ENCODE measurements at places on chromosomes 13 and 19. TPM values are rescaled to one million over a fixed set of nuclear protein-coding genes. Genes with fewer than 3 reads are reported as not detected.

The HRC gene
- 375 TPM for total RNA-seq

The FBXL12 gene
- total RNA-seq = 25.4 TPM

The SERTM1 gene
- total RNA-seq = not detected

The ZNF534 gene
- 0.08 TPM for total RNA-seq

The FFAR1 gene
- not detected for total RNA-seq

The NKPD1 gene
- total RNA-seq = 0.10 TPM

The NXNL1 gene
- total RNA-seq = not detected

The CASP14 gene
- total RNA-seq = not detected

The CCL25 gene
- total RNA-seq = not detected

The KLK13 gene
- not detected for total RNA-seq

The ZNF865 gene
- total RNA-seq = 2.9 TPM

DNA sequence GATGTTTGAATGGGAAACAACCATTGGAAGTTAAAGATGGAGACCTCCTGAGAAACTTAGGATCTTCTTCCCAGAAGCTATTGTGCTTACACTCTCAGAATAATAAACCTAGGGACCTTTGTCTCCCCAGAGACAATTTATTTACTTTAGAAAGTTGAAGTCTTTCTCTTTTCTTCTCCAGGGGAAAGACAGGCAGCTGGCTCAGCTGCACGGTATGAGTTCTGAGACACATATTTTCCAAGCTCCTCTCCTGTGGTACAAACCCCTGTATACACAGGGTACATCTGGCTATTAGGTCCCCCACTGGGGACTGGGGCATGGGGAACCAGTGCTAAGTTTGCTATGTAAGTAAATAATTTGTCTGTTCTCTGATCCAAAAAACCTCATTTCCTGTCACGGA is 67.5 kb upstream of the POSTN start:
- no peak for DNase-seq

GRCh38 chr13:99998261-99998660 is 16.7 kb downstream of the ZIC2 start:
- no peak for DNase-seq

DNA sequence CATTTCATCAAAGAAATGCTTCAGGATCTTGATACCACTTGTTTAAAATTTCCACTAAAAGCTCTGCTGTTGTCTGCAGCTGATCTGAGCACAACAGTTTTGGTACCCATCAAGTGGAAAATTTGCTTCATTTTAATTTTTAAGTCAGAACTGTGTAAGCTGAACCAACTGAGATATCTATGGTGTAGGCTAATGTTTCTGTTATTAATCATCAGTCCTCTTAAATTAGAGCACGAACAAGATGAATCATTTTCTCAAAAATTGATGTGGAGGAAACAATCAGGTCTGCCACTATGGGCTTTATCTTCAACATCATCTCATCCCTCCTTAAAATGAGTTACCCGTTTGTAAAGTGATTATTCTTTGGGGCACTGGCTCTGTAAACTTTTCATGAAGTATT is 221.5 kb upstream of the NBEA start:
- DNase-seq = no peak

DNA sequence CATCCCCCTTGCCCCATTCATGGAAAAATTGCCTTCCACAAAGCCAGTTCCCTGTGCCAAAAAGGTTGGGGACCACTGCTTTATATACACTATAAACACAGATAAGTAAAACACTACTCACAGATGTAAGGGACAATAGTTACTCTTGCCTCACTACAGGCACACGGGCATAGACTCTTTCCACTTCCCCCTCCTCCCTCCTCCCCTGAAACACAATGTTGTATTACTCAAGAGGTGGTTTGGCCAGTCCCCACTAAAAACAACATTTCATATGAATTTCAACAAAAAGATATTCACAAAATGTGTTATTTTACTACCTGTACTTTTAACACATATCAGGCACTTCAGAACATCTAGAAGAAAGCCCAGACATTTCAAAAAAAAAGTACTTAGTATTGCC is 45.1 kb downstream of the EPSTI1 start:
- DNase-seq = no peak

DNA sequence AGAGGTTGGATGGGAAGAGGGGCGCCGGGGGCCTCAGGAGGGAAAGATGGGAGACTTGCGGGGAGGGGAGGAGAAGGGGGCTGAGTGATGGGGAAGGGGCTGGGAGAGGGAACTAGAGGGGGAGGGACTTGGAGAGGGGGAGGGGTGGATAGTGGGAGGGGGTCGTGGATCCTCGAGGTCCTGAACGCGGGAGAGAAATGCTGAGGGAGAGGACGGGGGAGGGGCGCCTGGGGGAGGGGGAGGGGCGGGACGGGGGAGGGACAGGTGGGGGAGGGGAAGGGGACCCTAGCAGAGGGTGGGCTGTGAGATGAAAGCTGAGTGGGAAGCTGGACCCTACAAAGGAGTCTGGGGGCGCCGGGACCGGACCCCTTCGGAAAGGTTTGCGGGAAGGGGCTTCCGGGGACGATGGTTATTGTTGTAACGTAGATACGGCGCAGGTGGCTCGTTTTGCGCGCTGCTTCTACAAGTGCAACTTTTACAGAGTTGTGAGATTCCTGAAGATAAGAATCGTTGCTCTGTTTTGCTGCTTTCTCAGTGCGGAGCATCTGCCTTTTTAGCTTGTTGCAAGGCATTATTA is 418 bp downstream of the ZNF444 start:
- DNase-seq = no peak

GRCh38 chr19:32580901-32581704 is at the start of gene PDCD5:
Gene PDCD5 (plus strand): TSS chr19:32581190. CDS start chr19:32581262, 72 bp downstream.
- DNase-seq = peak; percentile 96

- no peak for DNase-seq
These were observed 17.6 kb downstream of the CEBPG start for GRCh38 chr19:33390908-33391630.

- no peak for DNase-seq
These were observed 8.4 kb downstream of the MKNK2 start for GRCh38 chr19:2042485-2043250.

DNA sequence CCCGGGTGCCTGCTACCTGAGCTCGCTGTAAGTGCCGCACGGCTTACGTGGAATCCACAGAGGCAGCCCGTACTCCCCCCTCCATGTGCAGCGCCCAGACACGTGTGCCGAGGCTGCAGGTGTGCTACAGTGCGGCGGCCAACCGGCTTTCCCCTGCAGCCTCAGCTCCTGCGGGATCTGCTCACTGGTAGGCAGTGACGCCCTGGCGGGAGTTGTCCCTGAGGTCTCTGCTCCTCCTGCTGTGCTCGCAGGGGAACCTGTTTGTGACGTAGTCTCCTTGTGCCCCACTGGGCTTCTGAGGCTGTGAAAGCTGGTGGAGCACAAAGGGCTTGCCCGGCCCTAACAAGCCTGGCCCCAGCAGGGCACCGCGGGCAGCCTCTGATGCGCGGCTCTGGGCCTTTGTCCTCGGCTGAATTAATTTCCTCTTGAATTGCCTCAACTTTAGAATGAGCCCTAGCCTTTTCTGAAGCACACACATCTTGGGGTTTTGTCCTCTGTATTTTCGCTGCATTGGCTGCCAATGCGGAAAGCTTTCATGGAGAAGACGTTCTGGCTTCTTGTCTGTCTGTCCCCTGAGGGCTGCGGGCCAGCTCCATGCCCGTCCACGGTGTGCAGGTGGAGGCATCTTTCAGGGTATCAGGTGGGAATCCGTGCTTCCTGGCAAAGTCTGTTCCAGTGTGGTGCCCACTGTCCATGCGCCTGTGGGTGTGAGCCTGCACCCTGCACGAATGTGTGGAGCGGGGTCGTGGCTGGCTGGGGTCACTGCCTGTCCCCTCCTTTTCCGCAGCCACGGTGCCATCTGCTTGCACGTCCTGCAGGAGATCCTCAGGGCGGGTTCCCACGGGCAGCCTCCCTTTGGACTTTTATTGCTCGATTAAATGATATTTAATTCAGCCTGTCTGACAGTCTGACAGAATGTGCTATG is 77.3 kb upstream of the MCF2L start:
- no peak for DNase-seq

- DNase-seq = peak; percentile 27
These were observed 308.4 kb downstream of the SHISA2 start for GRCh38 chr13:25743421-25743820.

DNA sequence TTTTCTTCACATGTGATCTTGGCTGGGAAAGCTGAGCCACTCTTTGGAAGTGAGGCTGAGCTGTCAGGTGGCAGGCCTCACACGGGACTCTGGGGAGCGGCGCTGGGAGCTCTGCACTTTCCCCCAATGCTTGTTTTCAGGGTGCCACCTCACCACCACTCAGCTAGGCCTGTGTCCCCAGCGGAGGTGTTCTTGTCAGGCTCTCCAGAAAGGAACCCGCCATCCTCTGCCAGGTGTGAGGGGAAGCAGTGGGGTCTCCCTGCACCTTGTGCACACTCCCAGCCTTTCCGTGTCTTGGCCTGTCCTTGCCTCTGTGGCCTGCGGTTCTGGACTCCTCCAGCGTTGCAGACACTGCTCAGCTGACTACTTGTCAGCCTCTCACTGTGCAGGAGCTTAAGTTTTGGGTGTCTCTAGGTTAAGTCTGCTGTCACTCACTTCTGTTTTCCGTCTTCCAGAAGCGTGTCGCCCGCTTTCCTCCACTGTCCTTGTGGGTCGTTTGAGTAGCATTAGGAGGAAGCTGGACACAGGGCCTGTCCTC is 51.9 kb downstream of the GGACT start:
- no peak for DNase-seq

DNA sequence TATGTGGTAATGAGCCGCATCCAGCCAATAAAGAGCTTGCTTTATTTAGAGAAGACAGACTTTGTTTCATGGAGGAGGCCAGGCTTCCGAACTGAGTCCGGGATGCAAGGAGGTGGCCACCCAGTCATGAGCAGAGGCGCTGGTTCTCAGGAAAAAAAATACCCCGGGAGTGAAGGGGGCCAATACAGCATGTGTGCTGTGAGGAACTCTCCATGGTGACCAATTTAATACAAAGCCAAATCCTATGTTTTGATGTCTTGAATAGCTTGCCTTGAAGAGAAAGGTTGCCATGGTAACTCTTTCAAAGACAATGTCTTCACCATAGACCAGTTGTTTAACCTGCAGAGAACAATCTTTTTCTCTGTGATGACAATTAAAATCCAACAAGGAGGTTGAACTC is 43.4 kb upstream of the PDCD5 start:
- DNase-seq = no peak

GRCh38 chr13:111315347-111315995 is 5.0 kb upstream of the TEX29 start:
- DNase-seq = no peak

DNA sequence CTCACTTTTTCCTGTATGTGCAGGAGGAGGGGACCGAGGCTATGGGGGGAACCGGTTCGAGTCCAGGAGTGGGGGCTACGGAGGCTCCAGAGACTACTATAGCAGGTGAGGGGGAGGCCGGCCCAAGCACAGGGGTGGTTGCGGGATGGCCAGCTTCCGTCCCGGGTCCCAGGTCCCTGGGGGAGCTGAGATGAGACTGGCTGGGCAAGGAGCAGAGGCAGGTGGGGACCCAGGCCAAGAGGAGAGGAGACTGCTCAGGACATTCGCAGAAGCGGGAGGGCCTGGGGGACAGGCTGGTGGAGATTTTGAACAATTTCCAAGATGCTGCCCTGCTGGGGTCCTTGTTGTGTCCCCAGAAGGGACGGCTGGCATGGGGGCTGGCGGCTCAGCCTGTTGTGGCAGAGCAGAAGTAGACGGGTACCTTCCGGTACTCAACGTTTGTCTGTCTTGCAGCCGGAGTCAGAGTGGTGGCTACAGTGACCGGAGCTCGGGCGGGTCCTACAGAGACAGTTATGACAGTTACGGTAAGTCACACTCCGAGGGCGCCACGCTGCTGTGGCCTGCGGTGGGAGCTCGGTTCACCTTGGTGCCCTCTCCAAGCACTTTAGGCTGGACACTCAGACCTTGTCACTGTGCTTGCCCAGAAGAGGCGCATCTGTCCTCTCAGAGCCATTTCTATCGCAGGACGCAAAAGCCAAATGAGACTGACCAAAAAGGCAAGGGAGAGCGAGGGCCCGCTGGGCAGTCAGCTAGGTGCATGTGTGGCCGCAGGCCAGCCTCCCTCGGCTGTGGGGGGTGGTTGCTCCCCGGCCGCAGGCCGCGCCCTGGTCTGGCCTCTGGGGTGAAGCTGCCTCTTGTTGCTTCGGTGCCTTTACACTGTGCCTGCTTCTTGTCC is 2.6 kb downstream of the CIRBP start:
- no peak for DNase-seq

GRCh38 chr13:76795701-76796695 is 90.2 kb downstream of the KCTD12 start:
- DNase-seq = peak; percentile 56

- DNase-seq = peak; percentile 94
These were observed 117.7 kb upstream of the KLF12 start for GRCh38 chr13:74251778-74252519.

DNA sequence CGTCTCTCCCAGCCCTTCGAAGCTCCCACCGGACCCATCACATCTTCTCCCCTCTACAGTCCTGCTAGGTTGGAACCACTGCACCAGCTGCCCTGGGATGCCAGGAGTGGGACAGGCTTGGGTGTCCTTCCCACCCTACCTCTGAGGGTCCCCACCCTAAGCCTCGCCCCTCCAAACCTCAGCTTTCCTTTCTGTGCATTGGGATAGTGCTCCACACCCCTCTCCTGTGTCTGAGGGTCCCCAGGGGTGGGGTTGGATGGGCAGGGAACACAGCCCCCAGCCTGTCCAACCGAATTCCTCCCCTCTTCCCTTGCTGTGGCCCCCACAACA is 1.9 kb upstream of the BCL3 start:
- no peak for DNase-seq

GRCh38 chr13:109945206-109945960 is 159.0 kb upstream of the IRS2 start:
- DNase-seq = peak; percentile 89

- DNase-seq = no peak
These were observed 66.7 kb downstream of the FRY start for GRCh38 chr13:32098272-32098671.

DNA sequence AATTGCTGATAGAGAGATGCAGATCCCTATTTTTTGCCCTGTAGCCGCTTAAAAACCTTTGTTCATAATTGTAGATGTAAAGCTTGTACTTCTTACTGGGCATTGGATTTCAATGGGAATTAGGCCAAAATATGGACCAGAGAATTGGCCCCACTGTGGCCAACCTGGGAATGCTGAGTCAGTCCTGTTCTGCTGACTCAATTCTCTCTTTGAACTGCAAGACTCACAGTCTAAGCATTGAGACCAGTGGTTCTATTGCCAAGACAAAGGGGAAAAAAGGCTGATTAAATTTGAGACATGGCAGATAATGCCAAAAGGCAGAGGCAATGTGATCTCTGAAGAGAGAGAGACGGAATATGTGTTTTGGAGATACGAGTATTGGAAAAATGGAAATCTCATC is 72.5 kb upstream of the UBL3 start:
- DNase-seq = peak; percentile 37

DNA sequence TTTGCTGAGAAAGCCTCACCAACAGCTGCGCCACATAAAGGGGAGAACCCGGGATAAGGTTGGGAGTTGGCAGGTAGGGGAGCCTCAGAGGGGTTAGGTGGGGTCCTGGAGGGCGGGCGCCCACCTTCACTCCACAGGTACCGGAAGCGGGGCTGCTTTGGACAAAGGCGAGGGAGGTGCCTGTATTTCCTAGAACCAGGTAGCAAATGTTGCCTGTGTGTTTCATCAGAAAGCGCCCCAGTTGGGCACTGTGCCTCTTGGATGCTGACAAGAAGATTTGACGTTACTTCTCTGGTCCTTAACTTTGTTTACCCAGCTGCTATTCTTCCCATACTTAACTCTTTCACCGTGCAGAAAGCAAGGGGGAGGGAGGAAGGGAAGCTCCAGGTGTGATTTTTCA is 278.9 kb downstream of the ZNF536 start:
- DNase-seq = no peak

- DNase-seq = no peak
These were observed 290.5 kb downstream of the RFC3 start for GRCh38 chr13:34108410-34108809.

Data from myocyte (in vitro differentiated cells).